ENCODE measurements at places on chromosomes 12 and 14. TPM values are rescaled to one million over a fixed set of nuclear protein-coding genes. Genes with fewer than 3 reads are reported as not detected.

The ERP27 gene
- total RNA-seq, result 0.19 TPM

The BHLHE41 gene
- total RNA-seq, result 34.5 TPM

The ISM2 gene
- total RNA-seq, result not detected

- no peak for DNase-seq
Observed at GRCh38 chr14:34965912-34966311, 16.9 kb upstream of the SRP54 start.

DNA sequence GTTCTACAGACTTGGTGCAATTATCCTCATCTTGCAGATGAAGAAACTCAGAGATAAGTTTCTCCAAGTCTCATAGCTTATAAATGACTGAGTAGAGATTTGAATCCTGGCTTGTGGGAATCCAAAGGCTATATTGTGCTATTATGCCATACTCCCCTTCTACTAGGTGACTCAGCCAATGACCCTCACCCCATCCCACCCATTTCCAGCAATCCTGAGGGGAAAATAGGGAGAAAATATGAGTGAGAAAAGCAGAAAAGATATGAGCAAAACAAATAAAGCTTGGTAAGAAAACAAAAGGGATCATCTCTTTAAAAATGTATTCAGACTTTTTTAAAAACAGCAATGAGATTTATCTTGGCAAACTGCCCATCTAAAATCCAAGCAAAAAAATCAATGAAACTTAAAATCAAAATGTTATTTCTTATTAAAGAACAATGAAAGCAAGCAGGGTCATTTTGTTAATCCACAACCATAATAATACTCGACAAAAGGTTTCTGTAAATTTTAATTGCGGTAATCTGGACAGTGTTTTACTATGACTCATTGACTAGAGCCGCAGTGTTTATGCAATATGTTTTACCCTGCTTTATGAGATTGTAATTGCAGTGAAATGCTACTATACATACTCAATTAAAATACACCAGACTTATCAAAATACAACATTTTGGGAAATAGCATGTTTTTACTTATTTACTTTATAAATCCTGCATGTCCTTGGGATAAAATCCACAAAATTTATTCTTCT, 13.1 kb upstream of the LGR5 start:
- no peak for DNase-seq

The ITGB7 gene
- 0.76 TPM for total RNA-seq

The MMP14 gene
- 26.0 TPM for total RNA-seq

- DNase-seq, result no peak
Observed at GRCh38 chr12:13211191-13211858, 14.8 kb downstream of the EMP1 start.

The KLRC1 gene
- not detected for total RNA-seq

The IFT81 gene
- total RNA-seq, result 8.1 TPM

DNA sequence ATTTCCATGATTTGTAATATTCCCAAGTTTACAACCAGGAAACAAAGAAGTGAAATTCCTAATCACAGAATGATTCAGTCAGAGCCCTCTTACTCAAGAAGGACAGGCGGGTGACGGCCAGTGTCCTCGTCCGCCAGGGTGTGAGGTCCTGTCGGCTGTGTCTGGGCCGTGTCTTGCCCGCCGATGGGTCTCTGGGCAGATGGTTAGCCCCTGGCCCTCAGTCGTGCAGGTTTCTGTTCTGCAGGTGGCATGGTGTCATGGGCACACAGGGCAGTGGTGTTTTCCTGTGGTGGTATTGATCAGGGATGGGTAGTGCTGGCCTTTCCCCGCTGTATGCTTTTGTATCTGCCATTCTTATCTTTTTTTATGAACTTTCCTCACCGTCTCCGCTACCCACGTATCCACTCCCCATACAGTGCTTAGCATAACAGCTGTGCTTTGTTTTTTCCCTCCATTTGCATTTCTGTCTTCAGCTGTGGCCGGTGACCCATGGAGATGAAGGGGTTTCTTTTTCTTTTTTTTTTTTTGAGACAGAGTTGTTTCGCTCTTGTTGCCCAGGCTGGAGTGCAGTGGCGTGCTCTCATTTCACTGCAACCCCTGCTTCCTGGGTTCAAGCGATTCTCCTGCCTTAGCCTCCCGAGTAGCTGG, 100.7 kb downstream of the TSPAN9 start:
- DNase-seq, result no peak

- no peak for DNase-seq
Observed at GRCh38 chr12:91138337-91138920, 27.1 kb upstream of the LUM start.

GRCh38 chr12:63232896-63233295, 81.9 kb upstream of the AVPR1A start:
- DNase-seq, result no peak

DNA sequence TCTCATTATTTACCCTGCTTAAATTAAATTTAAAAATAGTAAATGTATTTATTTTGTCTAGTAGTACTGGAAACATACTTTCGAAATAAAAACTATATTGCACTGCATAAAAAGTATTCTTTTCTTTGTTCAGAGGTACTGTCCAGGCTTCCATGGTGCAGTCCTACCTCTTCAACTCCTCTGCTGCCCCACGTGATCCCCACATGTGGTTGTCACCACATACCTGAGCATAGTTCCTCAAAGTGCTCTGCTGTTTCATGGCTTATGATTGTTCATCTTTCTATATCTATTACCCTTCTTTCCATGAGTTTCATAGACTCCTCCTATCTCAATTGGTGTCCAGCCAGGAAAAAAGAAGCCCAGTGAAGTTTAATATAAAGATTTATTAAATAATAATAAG, 317.5 kb upstream of the OR4E1 start:
- no peak for DNase-seq

The TAS2R7 gene
- total RNA-seq, result not detected

GRCh38 chr12:117850048-117850447, 118.7 kb downstream of the KSR2 start:
- no peak for DNase-seq

DNA sequence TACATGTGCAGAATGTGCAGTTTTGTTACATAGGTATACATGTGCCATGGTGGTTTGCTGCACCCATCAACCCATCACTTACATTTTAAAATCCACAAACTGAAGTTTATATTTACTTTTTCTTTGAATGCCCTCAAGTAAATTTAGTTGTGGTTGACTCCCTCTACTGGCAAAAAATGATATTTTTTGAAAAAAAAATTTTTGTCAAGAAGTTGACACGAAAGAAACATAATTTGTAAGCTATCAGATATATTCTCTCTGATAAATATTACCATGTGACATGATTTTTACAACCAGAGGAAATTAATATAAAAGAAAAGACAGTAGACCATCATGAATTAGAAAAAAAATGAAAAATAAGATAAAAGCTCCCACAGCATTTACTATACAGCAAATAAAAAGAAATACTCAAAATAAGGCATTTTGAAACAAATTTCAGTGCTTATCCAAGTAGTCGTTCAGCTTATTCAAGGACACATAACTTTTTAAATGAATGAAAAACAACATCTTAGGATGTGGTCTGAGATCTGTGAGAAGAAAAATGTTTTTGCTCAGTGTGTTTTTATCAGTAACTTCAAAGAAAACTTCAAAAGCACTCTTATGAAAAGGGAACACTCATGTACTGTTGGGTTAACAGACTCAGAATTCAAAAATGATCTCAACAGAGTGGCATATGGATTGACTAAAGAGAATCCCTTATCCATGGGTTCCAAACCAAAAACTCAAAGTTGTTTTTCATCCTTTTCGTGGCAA, 30.0 kb upstream of the GRIP1 start:
- no peak for DNase-seq

- no peak for DNase-seq
Observed at GRCh38 chr14:93977790-93978581, 1.6 kb upstream of the ASB2 start.
